Fibroblast of gingiva (primary cell): ENCODE measurements at places on chromosomes 6 and 20.

DNA sequence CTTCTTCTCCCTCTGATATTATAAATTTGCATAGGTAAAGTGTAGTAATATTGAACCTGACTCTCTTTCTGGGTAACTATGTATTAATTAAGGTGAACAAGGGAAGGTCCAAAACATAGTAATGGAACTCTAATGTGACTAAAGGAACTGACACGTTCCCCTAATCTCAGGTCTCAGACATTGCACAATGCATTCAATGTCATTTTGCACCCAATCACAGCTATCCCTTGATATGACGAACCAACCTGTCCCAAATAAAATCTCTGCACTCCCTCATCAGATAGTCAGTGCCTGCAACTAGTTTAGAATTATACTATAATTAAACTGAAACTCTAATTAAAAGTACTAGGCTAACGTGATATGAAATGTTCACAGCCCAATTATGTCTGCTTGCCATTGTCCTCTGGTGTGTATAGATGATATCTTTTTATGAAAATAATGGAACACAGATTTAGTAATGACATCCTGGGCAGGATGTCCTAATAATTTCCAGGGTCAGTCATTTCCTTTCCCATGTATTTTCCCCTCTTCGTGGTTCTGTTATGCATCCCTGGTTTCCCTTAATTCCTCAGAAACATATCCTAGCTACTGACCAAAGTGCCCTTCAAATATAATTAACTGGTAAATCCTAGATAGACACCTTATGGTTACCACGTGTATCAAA, 36.8 kb downstream of the PTPRK start:
- DNase-seq = no peak

DNA sequence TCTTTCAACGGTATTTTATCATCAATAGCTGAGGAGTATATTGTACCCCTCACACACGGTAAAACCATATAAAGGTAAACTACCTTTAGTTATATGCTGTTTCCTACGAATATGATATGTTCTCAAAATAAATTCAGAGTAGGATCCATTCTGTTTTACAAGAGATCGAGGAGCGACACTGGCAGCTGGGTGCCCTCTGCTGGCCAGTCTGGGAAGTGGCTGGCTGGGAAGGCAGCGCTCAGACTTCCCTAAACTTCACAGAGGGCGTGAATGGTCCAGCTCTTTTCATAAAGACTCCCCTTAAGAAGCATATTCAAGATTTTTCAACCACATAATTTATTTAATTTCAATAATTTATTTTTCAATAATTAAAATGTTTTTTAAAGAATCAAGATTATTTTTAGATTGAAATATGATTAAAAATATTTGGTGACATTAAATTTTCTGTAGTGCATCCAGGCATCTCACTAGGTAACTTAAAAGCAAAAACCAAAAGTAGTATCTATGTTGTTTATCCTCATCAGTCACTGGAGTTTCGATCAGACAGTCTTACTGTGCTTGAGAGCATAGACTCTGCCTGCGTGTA, 187.5 kb upstream of the PDE10A start:
- DNase-seq = peak; percentile 35

DNA sequence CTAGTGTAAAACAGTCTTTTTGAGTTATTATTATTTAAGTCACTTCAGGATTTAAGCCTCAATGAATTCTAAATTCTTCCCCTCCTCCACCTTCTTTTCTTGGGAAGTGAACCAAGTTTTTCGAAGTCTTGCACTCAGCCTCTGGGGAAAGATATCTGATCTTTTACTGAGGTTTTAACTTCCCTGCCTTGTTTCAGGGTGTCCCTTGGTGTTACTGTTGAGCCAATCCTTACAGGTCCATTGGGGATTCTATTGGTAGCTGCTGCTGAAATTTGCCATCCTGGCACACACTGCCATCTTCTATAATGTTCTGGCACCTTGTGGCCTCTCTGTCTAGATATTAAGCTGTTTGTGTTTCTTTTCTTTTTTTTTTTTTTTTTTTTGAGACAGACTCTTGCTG, 31.7 kb downstream of the BEND6 start:
- peak; percentile 56 for DNase-seq

DNA sequence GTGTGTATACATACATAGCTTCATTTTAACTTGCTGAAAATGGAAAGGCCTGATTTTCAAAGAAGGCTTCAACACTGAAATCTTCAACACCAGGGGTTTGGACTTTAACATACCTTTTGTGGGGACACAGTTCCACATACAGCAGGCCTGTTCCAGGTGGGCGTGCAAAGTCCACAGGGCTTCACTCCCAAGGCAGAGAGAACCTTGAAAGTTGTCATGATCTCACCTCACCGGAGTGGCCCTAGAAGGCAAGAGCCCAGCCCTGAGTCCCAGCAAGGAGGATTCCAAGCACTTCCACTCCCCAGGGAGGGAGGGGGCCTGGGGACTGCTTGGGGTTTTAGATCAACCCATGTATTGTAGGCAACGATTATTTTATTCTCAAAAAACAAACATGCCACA, 47.2 kb downstream of the TMEM242 start:
- no peak for DNase-seq

GRCh38 chr20:1281279-1282057, 15.4 kb downstream of the SNPH start:
- DNase-seq = no peak

DNA sequence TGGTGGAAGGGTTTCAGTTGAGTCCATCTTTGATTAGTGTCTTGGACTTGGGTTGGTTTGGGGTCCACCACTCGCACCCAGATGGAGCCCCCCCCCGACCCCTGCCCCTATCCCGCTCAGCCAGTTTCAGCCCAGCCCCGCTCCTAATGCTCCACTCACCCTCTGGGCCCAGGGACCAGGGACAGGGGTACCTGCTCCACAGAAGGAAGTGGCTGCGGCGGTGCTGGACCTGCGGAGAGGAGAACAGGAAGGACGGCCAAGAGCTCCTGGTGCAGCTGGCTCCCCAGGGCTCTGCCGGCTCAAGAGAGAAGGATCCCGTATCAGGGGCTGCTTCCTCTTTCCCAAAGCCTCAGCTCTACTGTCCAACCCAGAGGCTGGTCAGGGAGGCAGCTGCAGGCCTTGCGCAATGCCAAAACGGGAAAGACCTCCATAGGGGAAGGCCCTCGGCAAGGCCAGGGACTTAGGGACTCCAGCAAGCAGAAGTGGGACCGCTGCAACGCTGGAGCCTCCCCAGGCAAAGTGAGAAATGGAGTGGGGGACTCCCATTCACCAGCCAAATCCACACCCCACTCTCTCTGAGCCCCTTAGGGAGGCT, at the start of gene SIGLEC1:
TSS of gene SIGLEC1 (minus strand) at position 322 of the 595 bp plus-strand sequence. CDS start 5,472 bp downstream, outside the sequence.
- no peak for DNase-seq

GRCh38 chr6:12882761-12883290, 166.3 kb downstream of the PHACTR1 start:
- DNase-seq = no peak

- DNase-seq = peak; percentile 29
Measured at GRCh38 chr6:2616811-2617210, 133.9 kb downstream of the MYLK4 start.

- no peak for DNase-seq
Measured at GRCh38 chr6:156971153-156971885, 194.1 kb downstream of the ARID1B start.

DNA sequence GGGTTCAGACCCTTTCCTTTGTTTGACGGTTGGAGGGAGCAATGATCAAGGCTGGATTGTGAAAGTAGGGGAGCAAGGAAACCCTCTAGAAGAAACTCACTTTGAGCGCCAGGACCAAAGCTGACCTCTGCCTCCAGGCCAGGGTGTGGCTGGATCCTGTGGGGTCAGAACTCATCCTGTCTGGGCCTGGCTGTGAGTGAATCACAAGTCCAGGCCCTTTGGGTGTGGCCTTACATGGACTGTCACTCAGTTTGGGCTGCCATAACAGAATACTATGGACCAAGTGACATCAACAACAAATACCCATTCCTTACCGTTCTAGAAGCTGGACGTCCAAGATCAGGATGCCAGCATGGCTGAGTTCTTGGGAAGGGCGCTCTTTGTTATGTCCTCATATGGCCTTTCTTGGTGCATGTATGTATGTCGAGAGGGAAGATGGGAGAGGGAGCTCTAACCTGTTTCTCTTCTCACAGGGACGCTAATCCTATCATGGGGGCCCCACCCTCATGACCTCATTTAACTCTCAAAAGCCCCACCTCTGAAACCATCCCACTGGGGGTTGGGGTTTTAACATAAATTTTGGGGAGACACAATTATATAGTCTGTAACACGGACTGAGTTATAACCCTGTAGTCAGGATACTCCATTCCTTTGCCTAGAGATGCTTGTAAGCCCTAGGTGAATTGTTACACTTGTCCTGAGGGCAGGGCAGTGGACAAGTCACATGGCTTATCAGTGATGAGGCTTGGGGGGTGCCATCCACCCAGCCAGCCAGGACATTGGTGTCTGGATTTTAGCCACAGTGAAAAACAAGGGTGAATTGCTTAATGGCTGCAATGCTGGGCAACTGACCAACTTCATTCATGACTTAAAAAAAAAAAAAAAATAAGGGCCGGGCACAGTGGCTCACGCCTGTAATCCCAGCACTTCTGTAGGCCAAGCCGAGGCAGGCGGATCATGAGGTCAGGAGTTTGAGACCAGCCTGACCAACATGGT, 80.0 kb downstream of the TRMT11 start:
- peak; percentile 57 for DNase-seq

- DNase-seq = no peak
Measured at GRCh38 chr6:49721297-49721696, 8.0 kb upstream of the CRISP2 start.

DNA sequence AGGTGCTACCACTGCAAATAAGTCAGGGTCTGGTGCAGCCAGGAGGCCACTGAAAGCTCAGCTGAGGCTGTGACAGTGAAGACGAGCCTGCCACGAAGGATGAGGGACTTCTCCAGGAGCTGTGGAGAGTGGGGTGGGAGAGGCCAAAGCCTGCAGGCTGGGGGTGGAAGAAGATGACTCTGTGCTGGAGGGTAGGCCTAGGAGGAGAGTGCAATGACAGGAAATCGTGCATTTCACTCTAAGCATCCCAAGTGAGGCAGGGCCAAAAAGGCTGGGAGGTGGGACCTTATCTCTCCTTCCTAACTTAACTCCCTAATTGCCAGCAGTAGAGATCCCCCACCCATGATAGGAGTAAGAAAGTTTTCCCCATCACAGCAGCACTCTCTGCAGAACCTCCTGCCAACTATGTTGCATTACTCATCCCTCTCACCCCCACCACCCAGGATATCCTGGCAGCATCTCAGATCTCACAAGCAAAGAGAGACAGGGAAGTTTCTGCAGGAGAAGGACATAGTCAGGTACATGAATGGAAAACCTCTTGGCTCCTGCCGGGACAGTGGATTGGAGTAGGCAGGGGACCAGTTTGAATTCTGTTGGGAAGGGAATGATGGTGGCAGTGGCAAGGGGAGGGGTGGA, 466.2 kb downstream of the CDH26 start:
- DNase-seq = no peak

DNA sequence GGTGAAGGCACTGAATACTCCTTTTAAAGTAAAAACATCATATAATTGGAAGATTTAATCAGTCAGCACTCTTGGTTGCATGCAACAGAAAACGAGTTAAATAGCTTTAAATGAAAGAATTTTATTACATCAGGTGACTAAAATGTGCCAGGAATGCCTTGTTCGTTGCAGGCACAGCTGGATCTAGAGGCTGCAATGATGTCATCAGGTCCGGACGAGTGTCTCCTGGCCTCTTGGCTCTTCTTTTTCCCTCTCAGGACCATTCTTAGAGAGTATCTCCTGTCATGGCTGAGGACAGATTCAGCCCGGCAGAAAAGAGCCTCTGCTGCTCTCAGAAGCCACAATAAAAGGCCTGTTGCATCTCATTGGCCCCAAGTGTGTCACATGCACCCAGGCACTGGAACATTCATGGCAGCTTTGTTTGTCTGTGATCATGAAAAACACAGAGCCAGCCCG, 510.7 kb upstream of the SULF2 start:
- peak; percentile 51 for DNase-seq

GRCh38 chr6:14222956-14223355, 105.4 kb downstream of the CD83 start:
- DNase-seq = no peak
